ENCODE measurements at places on chromosomes 13 and 19.

- DNase-seq = no peak
Measured at GRCh38 chr13:109494925-109495369, 291.4 kb downstream of the IRS2 start.

- DNase-seq = no peak
Measured at GRCh38 chr13:52385870-52386269, 20.1 kb downstream of the THSD1 start.

- no peak for DNase-seq
Measured at GRCh38 chr13:19606152-19606551, 27.3 kb upstream of the MPHOSPH8 start.

GRCh38 chr13:26996965-26997752, 174.5 kb downstream of the USP12 start:
- DNase-seq = no peak

GRCh38 chr13:36639610-36640009, 34.2 kb upstream of the SERTM1 start:
- no peak for DNase-seq

- no peak for DNase-seq
Measured at GRCh38 chr19:10687518-10688288, 13.5 kb upstream of the QTRT1 start.

DNA sequence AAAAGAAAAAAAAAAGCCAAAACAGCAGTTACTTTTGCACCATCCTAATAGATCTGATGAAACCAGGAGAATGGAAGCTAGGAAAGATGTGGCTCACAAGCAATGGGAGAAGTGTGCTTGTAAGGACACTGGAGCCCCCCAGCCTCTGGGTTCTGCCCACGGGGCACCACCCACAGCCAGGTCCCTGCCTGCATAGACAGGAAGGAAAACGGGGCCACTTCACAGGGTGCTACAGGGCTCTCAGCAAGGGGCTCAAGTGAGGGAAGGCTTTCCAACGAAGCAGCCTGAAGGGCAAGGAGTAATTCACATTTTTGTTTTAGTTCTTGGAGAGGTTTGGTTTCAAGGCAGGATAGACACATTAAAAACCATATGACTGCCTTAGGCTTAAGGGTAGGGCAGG, 42.7 kb downstream of the BRD4 start:
- DNase-seq = no peak

- no peak for DNase-seq
Measured at GRCh38 chr13:99322297-99323103, 15.3 kb upstream of the GPR183 start.

DNA sequence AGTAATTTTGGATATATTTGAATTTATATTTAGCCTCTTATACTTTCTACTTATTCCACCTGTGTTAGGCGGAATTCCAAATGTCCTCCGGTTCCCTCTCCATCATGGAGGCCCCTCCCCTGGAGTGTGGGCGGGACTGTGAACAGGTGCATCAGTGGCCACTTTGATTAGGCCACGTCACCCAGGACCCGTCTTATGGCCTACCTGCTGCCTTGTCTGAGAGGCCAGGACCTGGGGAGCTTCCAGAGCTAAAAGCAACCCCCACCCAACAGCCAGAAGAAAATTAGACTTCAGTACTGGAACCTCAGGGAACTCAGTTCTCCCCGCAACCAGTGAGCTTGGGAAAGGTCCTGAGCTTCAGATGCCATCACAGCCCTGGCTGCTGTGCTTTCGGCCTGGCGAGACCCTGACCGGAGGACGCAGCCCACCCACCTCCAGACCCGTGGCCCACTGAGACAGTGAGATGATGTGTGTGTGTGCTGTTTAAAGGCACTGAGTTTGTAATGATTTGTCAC, 200.2 kb upstream of the SOX1 start:
- DNase-seq = no peak

GRCh38 chr19:18418483-18419194, 559 bp upstream of the SSBP4 start:
- DNase-seq = no peak

- DNase-seq = no peak
Measured at GRCh38 chr13:25247360-25247759, 39.9 kb downstream of the MTMR6 start.

DNA sequence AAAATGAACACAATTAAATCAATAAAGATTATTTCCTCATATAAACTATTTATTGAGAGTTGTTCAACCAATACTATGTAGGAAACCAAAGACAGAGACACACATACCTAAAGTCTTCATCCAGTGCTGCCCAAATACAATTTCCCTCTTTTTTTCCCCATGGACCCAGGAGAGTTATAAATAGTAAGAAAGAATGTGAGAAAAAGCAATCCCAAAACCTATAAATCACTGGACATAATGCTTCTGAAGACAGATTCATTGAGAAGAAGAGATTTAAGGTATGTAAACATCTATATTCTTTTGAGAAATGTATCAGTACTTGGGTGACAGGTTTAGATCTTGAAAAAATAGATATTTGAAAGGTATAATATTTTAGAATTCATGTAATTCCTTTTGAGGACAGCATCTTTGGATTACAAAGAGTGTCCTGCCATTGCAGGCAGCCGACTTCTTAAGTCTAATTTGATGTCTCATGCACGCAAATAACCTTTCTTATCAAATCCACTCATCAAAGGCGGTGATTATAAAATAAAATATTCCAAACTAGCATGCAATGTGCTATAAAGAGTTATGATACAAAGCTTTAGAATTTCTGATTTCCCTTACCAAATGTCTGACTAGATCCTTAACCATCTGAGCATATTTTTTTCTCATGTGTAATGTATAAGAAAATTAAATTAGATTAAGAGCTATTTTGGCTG, 739.4 kb downstream of the LIG4 start:
- DNase-seq = no peak

DNA sequence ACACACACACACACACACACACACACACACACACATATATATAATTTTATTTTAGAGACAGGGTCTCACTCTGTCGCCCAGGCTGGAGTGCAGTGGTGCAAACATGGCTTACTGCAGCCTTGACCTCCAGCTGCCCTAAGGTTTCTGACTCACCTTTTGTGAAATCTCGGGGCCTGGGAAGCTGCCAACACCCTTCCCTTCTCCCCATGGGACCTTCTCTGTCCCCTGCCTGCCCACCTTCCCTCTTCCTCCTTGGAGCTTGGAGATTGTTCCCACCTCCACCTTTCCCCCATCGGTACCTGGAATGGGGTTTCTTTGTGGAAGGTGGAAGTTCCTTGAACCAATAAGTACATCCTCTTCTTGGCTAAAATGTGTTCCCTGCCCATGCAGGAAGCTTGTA, 6.3 kb downstream of the ARRDC5 start:
- DNase-seq = no peak

GRCh38 chr19:8017808-8018207, 12.4 kb upstream of the ELAVL1 start:
- DNase-seq = no peak

DNA sequence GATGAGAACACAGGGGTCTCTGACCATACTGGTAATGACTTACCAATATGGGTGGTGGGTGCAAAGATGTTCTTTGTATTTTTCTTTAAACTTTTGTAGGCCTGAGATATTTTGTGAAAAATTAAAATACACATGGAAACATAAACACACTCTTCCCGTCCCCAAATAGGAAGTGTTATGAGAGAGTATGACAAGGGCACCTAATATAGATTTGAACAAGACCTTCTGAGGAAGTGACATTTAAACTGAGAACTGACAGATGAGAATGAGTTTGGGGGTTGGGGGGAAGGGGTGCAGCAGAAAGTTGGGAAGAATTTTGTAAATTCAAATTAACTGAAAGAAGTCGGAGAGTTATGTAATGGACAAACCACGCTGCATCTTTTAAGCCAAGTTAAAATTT, 224.2 kb downstream of the RGCC start:
- no peak for DNase-seq

DNA sequence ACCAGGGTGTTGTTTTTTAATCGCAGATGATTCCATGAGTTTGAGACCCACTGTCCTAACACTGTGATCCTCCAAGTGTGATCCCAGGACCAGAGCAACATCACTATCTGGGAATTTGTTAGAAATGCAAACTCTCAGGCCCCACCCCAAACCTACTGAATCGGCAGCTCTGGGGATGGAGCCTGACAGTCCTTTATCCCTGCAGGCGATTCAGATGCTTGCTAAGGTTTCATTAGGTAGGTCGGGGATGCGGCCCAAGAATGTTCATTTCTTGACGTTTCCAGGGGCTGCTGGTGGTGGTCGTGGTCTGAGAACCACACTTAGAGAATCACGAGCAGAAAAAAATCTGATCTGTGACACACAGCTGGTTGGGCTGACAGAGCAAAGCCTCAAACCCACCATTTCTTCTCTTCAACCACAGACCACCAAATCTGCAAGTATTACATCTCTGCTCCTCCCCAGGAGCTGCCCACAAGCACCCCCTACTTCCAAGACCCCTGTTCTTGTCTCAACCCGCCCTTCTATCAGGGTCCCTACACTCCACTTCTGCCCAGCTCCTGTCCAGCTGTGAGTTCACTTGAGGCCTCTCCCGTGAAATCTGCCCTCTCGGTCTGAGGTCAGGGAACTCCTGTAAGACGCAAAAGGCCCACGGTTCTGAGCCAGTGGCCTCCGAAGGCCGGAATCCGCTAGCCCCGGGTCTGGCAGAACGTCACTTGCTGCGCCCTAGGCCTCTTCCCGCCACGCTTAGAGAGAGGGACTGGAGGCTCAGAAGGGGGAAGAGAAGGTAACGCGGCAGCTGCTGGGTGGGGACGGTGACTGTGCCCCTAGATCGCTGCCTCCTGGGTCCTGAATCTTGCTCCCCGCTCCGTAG, 1.1 kb upstream of the FARP1 start:
- no peak for DNase-seq

DNA sequence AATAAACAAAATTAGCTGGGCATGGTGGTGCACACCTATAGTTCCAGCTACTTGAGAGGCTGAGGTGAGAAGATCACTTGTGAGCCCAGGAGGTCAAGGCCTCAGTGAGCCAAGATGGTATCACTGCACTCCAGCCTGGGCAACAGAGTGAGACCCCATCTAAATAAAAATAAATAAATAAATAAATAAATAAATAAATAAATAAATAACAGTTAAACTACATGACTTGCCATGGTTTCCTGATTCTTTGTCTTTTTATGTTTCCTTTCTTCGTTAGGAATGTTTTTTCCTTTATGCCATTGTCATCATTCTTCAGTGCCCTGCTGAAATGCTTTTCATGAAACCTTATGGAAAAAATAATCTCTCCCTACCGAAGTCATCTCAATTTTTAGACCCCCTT, 35.2 kb upstream of the CXCL17 start:
- DNase-seq = no peak

DNA sequence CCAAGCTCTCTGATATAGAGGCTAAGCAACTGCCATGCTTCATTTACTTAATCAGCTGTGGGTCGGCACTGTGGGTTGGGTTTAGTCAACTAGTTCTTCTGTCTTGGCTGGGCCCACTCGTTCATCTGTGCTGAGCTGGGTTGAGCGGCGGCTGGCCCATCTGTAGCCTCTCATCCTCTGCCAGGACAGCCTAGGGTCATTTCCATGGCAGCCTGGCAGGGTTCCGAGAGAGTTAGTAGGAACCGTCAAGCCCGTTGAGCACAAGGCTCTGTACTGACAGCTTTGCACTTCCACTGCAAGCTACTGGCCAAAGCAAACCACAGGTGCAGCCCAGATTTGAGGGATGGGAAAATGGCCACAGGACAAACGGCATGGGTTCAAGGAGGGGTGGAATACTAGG, 6.6 kb upstream of the ZNF835 start:
- no peak for DNase-seq

DNA sequence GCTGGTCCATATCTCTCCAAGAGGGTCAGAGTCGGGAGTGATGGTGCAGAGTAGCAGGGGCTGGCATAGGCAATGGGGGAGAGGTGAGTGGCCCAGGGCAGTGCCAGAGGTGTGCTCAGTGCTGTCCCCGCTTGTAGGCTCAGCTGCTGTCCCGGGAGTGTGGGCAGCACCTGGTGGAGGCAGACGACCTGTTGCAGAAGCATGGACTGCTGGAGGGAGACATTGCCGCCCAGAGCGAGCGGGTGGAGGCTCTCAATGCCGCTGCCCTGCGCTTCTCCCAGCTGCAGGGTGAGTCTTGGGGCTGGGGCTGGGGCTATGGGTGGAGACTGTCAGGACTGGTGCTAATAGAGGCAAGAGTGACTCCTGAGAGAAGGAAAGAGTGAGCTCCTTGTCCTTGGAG, 39.3 kb downstream of the SPTBN4 start:
- DNase-seq = no peak

GRCh38 chr13:61414686-61415057, 977 bp downstream of the PCDH20 start:
- DNase-seq = no peak

DNA sequence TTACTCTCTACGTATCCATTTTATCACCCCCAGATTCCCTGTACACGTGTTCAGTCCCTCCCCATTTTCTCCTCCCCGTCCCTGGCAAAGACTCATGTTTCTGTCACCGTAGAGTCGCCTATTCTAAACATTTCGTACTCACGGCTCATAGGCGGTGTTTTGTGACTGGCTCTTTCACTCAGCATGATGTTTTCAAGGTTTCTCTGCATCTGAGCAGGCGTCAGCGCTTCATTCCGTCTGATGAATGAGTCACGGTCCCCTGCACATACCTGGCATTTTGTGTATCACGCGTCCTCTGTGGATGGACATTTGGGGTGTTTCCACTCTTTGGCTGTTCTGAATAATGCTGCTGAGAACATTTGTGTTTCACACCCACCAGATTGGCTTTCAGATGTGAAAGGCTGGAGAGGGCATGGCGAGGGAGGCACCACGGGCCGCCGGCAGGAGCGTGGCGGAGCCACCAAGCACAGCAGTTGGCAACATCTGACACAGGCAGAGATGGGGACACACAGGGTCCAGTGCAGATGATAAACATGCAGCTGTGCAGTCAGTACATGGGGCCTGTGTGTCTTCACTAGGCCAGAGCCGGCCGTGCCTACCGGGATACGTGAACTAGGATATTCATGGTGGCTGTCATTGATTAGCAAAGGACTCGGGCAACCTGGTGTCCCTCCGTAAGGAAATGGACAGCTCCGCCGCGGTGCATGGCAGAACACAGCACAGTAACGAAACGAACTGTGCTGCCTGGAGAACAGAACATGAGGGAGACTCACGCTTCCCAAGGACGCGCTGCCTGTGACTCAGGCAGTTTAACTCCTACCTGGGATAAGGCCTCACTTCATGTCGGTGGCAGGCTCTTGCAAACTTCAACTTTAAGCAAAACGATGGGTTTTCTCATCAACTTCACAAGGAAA, 117.2 kb downstream of the ATP11A start:
- no peak for DNase-seq

DNA sequence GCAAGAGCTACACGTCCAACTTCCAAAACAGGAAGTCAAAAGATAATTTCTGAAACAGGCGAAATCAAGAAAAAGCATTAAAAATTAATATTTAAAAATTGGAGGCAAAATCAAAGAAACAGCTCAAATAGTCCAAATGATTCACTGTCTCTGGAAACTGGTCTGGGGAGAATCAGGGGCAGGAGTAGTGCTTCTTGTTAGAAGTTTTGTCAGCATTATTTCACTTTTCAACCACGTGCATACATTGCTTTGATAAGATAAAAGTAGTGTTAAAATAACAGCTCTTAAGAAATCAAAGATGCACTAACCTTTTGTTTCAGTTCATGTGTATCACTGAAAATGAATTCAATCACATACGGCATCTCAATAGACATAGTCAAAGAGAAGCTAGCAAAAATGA, 53.8 kb downstream of the PARP4 start:
- DNase-seq = no peak

GRCh38 chr19:8306235-8307054, 1.7 kb downstream of the CD320 start:
- DNase-seq = no peak

GRCh38 chr19:18541258-18541991, 1.9 kb downstream of the FKBP8 start:
- no peak for DNase-seq
